T1000 (cell line): ENCODE measurements at places on chromosomes 1 and 21.

DNA sequence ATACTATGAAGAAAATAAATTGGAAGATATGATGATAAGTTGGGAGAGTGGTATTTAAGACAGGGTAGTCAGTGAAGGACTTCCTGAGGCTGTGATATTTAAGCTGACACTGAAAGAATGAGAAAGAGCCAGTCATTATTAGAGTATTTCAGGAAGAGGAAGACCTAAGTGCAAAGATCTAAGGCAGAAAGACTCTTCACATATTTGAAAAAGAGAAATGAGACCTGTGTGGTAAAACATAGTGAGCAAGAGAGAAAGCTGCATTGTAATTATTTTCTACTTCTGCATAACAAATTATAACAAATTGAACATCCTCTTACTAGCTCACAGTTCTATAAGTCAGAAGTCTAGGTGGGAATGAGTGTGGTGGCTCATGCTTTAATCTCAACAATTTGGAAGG lies 34.6 kb upstream of the DOCK7 start:
- DNase-seq: no peak

DNA sequence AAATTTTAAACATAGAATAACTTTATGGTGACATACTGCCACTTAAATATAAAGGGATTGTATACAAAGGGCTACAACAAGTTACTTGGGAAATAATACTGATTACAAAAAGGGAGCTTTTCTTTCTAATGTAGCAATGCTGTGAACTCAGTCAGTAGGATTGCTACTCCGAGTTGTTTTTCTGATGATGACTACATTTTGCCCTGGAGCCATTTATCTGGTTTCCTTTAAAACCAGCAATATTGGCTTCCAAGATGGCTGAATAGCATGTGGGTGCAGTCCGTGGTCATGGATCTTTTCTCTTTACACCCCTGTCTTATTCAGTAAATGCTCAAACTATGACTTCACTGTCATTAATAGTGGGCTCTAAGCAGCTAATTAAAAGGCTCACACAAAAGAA lies 92.6 kb upstream of the NEK7 start:
- DNase-seq: no peak

GRCh38 chr1:60739729-60740128 lies 342.6 kb upstream of the NFIA start:
- DNase-seq: no peak

- DNase-seq: no peak
Measured at GRCh38 chr21:42659416-42660117, 6.1 kb downstream of the PDE9A start.

DNA sequence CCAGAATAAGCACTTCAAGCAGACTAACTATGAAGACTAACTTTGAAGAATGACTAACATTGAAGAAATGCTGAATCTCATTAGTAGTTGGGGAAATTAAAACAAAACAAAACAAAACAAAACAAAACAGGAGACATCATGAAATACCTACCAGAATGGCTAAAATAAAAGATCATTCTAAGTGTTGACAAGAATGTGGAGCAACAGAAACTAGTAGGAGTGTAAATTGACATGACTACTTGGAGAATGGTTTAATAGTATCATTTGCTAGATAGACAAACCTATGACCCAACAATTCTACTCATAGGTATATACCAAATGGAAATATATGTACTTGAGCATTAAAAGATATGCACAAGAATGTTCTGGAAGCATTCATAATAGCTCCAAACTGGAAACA lies 18.9 kb upstream of the ZFP69B start:
- no peak for DNase-seq
